Stimulated activated CD8-positive, alpha-beta memory T cell treated with anti-CD3 and anti-CD28 coated beads, Interleukin-4, amount 100 ng/mL, for 1 hour (primary cell): ENCODE measurements at places on chromosomes 16 and 17.

GRCh38 chr17:67390006-67390645 is 13.0 kb downstream of the PITPNC1 start:
- no peak for DNase-seq

- no peak for DNase-seq
Measured at GRCh38 chr16:4403133-4403949, 13.1 kb downstream of the CORO7 start.

DNA sequence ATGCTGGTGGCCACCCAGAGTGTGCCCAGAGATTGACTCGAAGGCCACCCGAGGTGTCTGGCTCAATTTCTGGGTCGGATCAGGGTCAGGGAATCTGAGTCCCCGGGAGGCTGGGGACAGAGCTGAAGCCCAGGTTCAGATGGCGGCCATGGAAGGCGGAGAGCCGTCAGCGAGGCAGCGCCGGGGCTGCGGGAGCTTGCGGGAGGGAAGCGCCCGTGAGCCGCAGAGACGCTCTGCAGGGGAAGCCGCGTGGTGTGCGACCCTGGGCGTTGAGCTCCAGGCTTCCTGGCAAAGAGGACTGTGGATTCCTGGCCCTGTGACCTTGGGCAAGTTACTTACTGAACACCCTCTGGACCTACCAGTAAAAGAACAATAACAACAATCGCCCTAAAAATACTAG is 518 bp upstream of the SPATA22 start:
- no peak for DNase-seq

DNA sequence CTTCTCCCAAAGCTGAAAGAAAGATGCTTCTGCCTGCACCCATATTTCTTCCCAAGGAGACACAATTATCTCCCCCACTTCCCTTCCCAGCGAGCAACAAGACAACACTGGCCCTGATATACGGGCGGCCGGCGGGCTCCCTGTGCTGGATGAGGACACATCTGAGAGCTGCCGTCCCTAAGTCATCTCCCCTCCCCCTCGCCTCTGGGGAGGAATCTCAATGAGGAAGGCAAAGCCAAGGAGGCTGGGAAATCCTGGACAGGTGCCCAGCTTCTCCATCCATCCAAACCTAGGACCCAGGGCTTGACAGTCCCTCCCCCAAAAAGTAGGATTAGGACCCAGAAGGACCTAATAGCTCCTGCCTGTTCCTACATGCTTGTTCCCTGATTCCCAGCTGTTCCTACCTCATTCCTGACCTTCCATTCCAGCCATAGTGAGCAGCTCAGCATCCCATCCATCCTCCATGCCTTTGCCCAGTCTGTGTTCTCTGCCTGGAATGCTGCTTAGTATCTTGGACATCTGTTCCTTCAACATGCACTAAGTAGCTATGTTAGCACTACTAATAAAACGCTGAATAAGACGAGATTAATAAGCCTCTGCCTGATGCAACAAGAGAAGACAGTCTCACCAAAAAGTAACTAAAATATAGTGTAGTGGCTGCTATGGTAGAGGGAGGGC is 167.9 kb downstream of the CCT6B start:
- DNase-seq: no peak
